ENCODE measurements at places on chromosomes 3 and 15. TPM values are rescaled to one million over a fixed set of nuclear protein-coding genes. Genes with fewer than 3 reads are reported as not detected.

GRCh38 chr15:89096664-89097063 is 8.4 kb downstream of the ABHD2 start:
- DNase-seq = no peak

GRCh38 chr3:161388855-161389254 is 17.5 kb upstream of the SPTSSB start:
- DNase-seq = no peak

DNA sequence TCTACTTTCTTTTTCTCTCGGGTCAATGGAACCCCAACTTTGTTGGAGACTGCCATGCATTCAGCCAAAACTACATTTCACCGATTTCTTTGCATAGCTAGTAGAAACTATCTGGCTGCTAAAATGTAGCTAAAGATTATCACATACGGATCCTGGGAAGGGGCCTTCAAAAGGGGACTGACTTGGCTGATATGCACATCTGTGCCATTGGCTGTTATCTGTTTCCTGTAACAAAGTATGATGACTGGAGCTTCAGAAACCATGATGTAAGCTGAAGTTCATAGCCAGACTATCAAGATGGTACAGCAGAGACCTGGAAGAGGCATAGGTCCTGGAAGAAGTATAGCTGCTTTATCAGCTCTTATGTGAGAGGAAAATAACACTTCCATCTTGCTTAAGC is 179.1 kb downstream of the NSUN3 start:
- DNase-seq = no peak

Gene MAP6D1
- polyA plus RNA-seq = 4.0 TPM

Gene MST1R
- polyA plus RNA-seq = 56.4 TPM

- DNase-seq = no peak
Observed at GRCh38 chr3:117277816-117278215, 568.2 kb downstream of the TUSC7 start.

Gene RHOV
- polyA plus RNA-seq = 0.90 TPM

Gene C2CD4A
- not detected for polyA plus RNA-seq

DNA sequence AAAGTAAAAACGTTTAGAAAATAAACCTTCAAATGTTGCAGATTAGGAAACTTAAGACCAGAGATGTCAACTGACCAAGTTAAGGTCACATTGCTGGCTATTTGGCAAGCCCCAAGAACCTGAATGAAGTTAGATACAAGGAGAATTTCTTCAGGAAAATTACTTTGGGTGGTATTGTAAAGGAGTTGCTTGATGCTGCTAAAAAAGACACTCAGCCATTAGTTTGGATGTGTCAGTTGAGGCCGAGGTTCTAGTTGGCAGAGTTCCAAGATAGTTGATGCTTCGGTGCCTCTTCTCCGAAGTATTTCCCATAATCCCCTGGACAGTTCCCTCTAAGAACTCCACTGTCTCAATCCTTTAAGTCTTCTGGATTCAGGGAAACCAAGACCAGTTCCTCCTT is 24.3 kb downstream of the SIAH2 start:
- DNase-seq = no peak

DNA sequence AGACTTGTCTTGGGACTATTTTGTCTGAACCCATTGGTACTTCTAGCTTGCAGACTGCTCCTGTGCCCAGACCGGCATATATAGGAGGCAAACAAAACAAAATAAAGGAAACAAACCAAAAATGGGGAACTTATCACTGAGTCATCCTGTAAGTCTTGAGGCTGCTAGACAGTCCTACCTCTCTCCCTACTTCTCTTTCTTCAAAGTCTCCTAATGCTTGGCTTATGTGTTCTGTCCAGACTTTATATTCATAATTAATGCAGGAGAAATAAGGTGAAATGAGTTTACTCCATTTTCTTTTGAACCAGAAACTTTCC is 266.2 kb downstream of the ZNF385D start:
- DNase-seq = no peak

DNA sequence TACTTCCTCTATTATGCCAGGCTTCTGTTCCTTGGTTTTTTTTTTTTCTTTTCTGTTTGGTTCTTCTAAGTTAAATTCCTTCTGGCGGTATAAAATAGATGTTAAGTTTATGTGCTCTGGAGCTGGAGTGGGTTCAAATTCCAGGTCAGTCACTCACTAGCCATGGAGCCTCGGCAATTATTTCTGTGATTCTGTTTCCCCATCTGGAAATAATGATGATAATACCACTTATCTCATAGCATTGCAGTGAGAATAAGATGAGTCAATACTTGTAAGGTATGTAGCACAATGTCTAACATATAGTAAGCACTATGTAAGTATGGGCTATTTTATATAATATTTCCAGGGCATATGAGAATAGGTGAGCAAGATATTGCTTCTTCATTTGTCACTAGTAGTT is 33.2 kb upstream of the ZDHHC23 start:
- DNase-seq = no peak

Gene RAD51
- polyA plus RNA-seq = 19.2 TPM

DNA sequence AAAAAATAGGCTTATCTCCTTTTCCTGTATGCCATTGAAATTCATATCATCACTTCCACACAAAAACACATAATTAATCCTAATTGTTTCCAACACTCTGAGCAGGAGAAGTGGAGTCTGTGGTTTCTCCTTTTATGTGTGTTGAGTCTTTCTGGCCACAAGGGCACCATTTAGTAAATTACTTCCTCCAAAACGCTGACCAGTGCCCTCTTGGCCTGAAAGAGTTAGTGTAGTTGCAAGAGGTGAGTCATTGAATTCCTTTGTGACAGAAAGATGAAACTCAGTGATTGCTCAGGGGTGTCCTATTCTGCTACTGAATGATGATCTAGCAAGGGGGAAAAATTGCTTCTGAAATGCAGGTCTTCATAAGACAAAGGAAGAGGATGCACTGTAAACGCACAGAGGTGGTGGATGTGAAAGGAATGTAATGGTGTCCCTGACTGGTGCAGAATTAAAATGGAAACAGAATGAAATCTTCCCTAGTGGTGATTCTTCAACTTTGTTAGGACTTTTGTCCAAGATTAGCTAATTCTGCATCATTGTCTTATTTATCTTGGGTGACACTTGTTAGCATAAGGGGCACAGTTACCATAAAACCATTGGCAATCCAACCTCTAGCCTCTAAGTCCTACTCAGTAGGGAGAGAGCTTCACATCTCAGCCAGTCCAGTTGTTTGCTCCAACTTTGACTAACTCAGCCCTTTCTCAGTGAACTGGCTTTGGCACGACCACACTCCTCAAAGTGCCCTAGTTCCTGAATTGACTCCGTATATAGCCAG is 208.4 kb upstream of the NANOGP8 start:
- peak; percentile 42 for DNase-seq

GRCh38 chr3:142489572-142490323 is 41.9 kb upstream of the XRN1 start:
- no peak for DNase-seq

GRCh38 chr3:171455603-171456550 is 4.3 kb downstream of the TNIK start:
- peak; percentile 29 for DNase-seq

Gene SCAANT1
- polyA plus RNA-seq = not detected

GRCh38 chr3:158701420-158702065 is 29.1 kb upstream of the LXN start:
- DNase-seq = no peak

Gene GABRR3
- not detected for polyA plus RNA-seq

DNA sequence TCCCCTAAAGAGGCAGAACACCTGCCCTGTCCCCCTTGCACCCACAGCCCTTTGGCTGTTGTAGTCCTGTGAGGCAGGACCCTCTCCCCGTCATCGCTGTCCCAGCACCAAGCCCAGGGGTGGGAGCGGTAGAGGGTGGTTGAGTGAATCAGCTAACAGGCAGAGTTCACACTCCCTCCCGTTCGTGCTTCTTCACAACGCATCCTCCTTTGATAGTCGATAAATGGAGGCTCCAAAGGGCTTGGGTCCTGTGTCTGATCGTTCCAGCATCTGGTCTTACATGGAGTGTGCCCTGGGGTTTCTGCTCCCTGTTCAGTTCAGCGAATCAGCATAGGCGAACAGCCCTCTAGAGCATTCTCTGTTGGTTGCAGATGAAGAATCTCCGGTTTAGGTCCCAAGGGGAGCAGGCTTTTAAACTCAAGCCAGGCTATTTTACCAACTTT is 820 bp upstream of the HMCES start:
- no peak for DNase-seq

Gene GPR149
- polyA plus RNA-seq = not detected

- DNase-seq = no peak
Observed at GRCh38 chr3:38522002-38522401, 25.9 kb downstream of the EXOG start.

Gene ZPLD1
- 0.82 TPM for polyA plus RNA-seq

GRCh38 chr3:37115446-37115845 is 58.9 kb downstream of the LRRFIP2 start:
- no peak for DNase-seq

Gene TMCO5A
- polyA plus RNA-seq = not detected

Gene CD200R1
- not detected for polyA plus RNA-seq

Gene CXCR6
- polyA plus RNA-seq = not detected

DNA sequence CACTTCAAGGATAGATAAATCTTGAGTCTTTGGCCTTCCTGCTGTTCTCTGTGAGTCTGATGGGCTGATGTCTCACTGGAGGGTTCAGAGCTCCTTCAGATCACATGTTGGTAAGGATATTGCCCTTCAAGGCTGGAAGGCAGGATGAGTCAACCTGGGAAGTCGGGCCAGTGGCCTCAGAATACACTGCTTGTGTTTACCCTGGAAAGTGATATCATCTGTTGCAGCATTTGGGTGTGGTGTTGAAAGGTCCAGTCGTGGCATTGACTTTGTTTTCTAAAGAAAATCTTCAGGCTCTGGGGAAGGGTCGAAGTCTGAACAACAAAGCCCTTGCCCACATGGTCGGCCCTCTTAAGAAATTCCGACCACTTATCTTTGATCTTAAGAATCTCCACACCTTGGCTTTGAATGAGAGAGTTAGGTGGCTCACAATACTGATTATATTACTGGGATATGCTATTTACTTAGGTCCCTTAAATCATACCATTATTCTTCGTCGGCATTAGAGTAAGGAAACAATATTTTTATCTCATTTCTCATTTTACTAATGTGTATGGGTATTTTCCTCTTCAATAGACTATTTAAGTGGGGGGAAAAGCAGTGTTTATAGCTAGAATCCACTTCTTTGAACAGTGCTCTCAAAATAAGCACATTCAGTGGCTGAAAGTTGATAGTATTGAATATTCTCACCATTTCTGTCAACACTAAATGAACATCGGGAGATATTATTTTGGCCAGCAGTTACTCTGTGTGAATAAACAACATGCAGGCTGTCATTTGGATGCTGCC is 303.9 kb upstream of the RASGRP1 start:
- DNase-seq = peak; percentile 93

Gene PRR23C
- not detected for polyA plus RNA-seq

GRCh38 chr15:37017031-37017625 is 83.2 kb downstream of the MEIS2 start:
- DNase-seq = no peak

DNA sequence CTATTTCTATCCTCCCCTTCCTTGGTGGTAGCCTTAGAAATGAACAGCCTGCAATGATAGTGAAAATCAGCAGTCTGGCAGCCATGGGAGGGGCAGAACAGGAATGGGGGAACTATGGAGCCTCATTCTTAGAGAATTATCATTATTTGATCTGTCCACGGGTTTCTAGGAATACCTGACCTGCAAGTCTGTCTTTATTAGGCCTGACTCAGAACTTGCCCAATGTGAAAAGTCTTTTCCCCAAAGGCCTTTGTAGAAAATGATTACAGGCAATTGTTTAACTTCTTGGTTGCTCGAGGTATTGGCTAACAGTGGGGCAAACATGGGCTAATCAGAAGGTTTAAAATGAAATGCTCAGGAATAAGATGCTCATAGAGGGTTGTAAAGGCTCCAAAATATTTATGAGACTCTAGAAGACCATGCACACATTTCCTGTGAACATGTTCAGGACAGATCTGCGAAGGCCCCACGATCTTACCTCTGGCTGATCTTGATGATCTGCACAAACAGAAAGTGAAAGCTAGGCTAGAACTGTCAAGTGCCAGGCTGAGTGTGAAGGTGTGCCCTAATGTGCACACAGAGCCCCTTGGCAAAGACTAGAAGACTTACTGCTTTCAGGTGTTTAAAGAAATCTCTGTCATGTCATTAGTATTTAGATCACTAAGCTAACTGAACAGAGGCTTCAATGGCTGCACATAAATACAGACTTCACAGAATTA is 39.6 kb upstream of the LAMP3 start:
- peak; percentile 33 for DNase-seq

- peak; percentile 73 for DNase-seq
Observed at GRCh38 chr15:65384895-65385869, 7.4 kb upstream of the IGDCC3 start.

Data from mammary epithelial cell (primary cell).